ENCODE measurements at places on chromosomes 11 and 22.

DNA sequence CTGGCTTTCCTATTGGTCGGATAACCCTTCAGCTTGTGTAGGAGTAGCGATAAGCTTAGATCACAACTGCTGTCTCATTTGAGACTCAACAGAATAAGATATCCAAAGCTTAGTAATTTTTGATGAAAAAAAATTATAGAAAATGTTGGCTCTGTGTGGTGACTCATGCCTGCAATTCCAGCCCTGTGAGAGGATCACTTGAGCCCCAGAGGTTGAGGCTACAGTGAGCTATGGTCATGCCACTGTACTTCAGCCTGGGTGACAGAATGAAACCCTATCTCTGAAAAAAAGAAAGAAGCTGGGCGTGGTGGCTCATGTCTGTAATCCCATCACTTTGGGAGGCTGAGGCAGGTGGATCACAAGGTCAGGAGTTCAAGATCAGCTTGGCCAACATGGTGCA, 55.6 kb upstream of the RRM1 start:
- DNase-seq: no peak

GRCh38 chr11:82730754-82731153, 2.9 kb downstream of the FAM181B start:
- DNase-seq: no peak

DNA sequence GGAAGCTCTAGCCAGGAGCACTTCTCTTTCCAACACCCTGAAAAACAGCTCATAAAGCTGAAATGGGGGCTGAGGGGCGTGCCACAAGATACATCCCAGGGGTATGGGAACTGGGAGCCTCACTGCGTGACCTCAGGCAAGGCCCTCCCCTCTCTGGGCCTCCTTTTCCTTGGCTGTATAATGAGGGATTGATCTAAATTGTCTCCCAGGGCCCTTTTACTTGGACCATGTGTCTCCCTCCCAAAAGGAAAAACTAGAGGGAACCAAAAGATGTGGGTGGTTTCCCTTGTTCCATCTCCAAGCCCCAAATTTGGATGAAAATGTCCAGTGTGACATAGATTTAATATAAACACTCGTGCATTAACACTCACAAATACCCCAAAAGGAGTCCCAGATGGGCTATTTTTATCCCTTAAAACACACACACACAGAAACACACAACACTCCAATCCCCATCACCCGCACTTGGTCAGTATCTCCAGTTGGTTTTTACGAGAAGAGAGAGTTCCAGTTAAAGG, 25.9 kb upstream of the SMTN start:
- no peak for DNase-seq

DNA sequence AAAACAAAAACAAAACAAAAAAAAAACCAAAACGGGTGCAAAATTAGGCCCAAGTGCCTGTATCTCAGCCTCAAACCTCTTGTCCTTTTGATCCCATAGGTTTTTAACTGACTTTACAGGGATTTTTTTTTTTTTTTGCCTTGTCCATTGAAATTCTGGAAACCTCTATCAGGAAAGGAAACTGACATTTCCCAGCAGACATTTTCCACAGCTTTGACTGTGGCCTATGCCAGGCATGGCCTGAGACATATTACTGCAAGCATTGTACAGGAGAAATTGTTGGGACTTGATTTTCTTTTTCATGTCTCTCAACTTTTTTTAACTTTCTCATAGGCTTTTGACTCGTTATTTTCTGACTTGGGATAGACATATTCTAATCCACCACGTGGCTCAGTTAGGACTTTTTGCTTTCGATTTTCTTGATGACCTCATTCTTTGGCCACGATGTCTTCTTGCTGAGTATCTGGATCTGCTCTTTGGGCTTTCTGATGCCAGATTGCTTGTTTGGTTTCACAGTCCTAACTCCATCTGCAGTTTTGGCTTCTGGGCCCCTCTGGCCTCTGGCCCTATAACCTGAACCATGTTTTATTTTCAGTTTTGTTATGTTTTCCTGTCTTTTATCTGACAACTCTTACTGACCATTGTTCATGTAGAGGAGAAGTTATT, 336.1 kb upstream of the C11orf87 start:
- no peak for DNase-seq

DNA sequence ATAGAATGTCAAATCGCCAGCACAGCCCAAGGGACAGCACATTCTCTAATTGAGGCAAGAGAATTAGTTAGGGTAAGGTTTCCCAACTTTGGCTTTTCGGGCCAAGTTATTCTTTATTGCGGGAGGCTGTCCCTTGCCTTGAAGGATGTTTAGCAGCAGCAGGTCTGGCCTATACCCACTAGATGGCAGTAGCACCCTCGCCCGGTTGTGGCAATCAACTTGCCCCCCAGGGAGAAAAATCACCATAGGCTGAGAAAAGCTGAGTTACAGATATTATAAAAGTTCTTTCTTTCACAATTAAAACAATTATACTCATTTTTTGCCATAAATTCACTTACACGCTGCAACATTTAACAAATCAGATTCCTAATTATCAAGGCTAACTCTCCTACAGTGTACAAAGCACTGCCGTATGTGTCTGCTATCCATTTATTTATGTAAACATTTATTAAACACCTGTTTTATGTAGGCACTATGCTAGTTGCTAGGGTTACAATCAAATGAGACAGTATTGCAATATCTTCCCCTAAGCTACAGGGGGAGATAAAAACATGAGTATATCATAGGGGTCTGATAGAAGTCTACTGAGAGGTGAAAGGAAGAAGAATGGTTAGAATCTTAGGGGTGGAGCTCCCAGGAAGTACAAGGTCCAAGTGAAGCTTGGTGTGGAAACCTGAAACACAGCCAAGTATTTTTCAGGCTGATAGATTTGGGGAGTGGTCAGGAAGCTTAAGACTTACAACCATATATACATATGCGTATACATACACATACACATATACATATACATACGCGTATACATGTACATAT, 452.3 kb downstream of the RAB38 start:
- DNase-seq: no peak

DNA sequence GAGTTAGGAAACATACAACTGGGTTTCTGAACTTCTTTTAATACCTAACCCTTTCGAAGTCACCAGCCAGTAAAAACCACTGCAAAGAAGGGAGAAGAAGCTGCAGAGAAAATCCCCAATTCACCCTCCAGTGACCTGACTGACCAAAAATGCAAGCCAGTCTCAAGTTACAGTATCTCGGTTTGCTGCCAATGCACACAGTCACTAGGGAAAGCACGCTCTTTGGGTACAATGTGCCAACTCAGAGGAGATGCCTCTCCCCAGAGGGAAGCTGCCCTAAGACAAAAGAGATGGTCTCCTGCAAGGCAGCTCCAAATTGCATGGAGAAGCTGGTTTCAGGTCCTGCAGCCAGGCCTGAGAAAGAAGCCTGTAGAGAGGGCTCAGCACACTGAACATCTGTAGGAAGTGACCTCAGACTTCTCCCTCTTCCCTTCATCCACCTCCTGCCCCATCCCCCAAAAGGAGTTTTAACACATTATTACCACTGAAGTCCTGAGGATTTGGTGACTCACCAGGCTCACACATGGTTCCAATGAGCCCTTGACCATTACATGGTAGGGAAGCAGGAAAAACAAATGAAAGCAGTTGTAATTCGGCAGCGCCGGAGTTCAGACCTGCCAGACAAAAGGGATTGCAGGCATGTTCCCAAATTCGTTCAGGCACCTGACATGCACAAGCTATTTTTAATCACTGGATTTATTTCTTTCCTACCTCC, 90.1 kb downstream of the ETS1 start:
- DNase-seq: no peak

GRCh38 chr11:124195189-124195734, 12.1 kb downstream of the OR10D3 start:
- DNase-seq: peak; percentile 19

DNA sequence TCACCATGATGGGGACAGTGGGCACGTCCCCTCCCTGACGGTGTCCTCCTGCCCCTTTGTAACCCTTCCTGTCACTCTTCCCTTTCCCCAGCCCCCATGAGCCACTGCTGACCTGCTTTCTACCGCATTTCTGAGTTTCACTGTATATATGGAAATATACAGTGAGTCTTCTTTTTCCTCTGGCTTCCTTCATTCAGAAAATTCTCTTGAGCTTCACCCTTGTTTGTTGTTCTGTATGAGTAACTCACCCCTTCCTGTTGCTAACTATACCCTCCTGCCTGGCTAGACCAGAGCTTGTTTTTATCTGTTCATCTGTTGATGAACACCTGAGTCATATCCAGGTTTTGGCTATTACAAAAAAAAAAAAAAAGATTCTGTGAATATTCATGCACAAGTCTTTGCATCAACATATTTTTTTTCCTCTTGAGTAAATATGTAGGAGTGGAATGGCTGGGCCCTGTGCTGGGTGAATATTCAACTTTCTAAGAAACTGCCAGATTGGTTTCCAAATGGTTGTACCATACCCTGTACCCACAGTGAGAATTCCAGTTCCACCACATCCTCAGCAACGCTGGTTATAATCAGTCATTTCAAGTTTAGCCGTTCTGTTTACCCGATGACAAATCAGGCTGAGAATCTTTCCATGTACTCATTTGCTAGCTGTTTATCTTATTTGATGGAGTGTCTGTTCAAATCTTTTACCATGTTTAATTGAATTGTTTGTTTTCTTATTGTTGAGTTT, 62.0 kb downstream of the IGF2 start:
- no peak for DNase-seq

DNA sequence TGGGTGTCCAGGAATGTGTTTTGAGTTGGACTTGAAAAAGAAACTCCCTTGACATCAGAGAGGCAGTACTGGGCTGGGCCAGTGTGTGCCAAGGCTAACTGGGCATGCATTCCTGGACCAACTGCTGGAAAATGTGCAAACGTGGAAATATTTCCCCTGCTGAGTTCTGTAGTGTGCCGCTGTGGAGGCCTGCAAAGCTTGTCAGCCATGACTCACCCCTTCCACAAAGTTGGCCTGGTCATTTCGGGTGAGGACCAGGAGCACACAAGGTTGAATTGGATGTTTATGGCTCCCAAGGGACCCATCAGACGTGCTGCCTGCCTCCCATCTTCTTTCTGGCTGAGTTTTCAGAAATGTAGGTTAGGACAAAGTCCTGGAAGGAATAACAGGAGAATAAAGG, 513.1 kb downstream of the MIAT start:
- no peak for DNase-seq

- DNase-seq: no peak
Observed at GRCh38 chr11:107043242-107044006, 25.1 kb upstream of the GUCY1A2 start.

GRCh38 chr11:78039919-78040671, 17.0 kb upstream of the KCTD14 start:
- DNase-seq: no peak

DNA sequence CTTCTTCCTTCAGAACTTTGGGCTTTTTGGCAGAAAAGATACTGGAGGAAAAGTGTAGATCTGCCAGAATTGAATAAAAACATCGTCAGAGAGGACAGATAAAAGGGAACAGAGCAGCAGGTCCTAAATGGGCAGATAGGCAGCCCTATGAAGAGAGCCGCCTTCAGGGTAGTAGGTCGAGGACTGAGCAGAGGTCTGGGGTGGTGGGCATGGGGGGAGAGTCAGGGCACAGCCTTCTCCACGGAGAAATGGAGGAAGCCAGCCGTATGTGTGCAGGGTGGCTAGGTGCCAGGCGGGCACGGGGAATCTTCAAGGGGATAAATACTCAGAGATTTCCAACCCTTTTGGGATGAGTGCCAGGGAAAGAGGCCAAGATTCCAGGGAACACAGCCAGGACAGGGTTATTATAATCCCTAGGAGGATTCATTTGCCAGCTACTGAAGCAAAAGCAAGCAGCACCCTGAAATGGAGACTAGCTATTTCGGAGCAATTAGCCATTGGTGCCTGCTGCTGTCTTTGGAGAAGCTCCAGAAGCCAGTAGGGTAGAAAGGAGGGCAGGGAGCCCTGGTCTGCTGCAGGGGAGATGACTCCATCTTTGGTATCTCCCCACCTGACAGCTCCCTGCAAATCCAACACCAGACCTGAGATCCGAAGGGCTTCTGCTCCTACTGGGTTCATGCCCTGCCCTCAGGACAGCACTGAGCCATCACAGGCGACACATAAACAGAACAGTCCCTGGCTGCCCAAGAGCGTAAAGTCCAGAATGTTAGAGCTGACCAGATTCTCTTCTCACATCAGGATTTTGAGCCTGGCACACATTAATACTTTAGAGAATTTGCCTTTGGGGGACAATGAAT, 174.5 kb upstream of the NTM start:
- DNase-seq: no peak
